ENCODE measurements at places on chromosomes 11 and 22. TPM values are rescaled to one million over a fixed set of nuclear protein-coding genes. Genes with fewer than 3 reads are reported as not detected.

PGGHG gene
- 159 TPM for total RNA-seq

ME3 gene
- not detected for total RNA-seq

CNGA4 gene
- total RNA-seq, result 0.79 TPM

FGF4 gene
- total RNA-seq, result not detected

RASD2 gene
- total RNA-seq, result 0.07 TPM

UCP3 gene
- 11.0 TPM for total RNA-seq

OR8G1 gene
- not detected for total RNA-seq

TRIM6 gene
- total RNA-seq, result not detected

OR5AR1 gene
- total RNA-seq, result not detected

PRMT3 gene
- total RNA-seq, result 18.3 TPM

DNA sequence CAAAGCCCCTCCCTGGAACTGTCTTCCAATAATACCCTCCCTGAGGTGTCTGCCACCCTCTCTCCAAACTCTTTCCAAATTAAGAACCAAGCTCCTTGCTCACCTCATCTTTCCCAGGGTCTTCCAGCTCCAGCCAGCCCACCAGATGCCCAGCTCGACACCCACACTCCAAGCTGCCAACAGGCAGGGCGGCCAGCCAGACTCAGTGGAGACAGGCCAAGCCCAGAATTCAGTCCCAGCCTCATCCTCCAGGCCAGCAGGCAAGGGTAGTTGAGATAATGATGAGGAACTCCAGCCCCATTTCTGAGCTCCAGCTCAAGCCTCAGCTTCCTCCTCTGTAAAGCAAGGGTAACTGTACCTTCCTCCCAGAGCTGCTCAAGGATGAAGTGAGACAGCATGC lies 132.9 kb downstream of the CHST1 start:
- H3K4me3 ChIP-seq, result no peak overlapping the region
- no peak for DNase-seq
- H3K27me3 ChIP-seq, result no peaks in the 10 kb centered on the region
- no peaks in the 10 kb centered on the region for H3K36me3 ChIP-seq

DNA sequence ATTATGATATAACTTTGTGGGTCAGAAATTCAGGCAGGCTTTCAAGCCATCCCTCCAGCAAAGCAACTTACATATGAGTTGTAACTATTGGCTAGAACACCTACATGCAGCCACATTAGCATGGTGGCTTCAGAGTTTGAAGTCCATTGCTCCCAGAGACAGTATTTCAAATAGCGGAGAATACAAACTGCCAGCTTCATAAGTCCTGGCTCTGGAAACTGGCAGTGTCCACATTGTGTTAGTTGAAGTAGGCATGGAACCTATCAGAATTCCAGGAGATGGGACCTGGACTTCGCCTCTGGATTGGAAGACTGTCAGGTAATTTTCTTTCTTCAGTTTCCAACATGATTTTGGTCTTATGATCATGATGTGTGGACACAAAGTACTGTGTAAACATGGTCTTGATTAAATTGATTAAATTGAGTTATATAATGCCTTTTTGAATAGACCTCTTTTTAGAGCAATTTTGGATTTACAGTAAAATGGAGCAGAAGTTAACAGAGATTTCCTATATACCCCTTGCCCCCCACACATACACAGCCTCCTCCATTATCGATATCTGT lies 209.9 kb upstream of the NAV2 start:
- no peaks in the 10 kb centered on the region for H3K27me3 ChIP-seq
- no peaks in the 10 kb centered on the region for H3K4me1 ChIP-seq
- H3K4me3 ChIP-seq, result no peak overlapping the region

DNA sequence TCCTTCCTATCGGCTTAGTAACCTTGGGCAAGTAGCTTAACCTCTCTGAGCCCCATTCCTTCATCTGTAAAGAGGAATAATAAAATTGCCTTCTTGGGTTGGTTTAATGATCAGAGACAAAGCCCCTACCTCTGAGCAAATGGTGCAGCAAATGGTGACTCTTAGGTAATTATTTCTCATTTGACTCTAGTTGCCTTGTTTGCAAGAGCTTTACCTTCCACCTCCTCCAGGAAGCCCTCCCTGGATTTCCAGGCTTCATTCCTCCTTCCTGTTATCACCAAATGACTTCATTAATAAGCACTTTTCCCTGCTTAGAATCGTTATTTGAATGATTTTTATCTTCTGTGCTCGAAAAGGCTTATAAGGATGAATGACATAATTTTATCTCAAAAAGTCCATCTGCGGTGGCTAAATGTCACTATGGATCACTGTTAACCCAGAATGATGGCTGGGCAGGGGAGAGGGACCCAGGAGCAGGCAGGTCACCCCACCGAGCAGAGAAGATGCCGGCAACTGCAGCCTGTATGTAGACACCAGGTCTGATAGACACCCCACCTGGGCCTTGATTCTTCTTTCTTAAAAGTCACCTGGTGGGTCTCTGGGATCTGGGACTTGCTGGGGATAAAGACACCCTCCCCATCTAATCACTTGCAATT lies 106.6 kb downstream of the TSPAN18 start:
- H3K4me1 ChIP-seq, result no peaks in the 10 kb centered on the region
- no peaks in the 10 kb centered on the region for H3K27me3 ChIP-seq
- no peak for DNase-seq
- no peak overlapping the region for H3K4me3 ChIP-seq

DNA sequence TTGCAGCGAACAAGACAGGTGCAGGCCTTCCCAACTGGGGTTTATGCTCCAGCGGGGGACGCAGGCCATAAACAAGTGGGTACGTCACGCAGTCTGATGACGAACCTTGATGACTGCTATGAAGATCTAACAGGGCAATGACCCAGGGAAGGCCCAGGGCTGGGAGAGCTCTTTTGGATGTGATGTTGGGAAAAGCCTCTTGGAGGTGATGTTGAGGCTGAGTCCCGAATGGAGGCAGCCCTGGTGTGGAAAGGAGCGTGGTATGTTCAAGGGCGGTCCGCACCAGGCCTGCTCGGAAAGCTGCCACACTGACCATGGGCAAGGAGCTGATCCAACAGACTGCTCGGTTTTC lies 5.8 kb downstream of the FADS2 start:
- no peak overlapping the region for H3K4me3 ChIP-seq
- peaks cover 23% of the 10 kb centered on the region for H3K4me1 ChIP-seq
- no peak for DNase-seq
- no peaks in the 10 kb centered on the region for H3K27me3 ChIP-seq

GRCh38 chr11:103633819-103634590 lies 402.4 kb upstream of the DDI1 start:
- no peak overlapping the region for H3K4me3 ChIP-seq
- H3K4me1 ChIP-seq, result no peaks in the 10 kb centered on the region
- no peak for DNase-seq
- H3K36me3 ChIP-seq, result no peaks in the 10 kb centered on the region

GRCh38 chr11:11786234-11786633 lies 55.5 kb upstream of the USP47 start:
- DNase-seq, result no peak
- peaks cover 7% of the 10 kb centered on the region for H3K27me3 ChIP-seq
- no peaks in the 10 kb centered on the region for H3K4me1 ChIP-seq

DNA sequence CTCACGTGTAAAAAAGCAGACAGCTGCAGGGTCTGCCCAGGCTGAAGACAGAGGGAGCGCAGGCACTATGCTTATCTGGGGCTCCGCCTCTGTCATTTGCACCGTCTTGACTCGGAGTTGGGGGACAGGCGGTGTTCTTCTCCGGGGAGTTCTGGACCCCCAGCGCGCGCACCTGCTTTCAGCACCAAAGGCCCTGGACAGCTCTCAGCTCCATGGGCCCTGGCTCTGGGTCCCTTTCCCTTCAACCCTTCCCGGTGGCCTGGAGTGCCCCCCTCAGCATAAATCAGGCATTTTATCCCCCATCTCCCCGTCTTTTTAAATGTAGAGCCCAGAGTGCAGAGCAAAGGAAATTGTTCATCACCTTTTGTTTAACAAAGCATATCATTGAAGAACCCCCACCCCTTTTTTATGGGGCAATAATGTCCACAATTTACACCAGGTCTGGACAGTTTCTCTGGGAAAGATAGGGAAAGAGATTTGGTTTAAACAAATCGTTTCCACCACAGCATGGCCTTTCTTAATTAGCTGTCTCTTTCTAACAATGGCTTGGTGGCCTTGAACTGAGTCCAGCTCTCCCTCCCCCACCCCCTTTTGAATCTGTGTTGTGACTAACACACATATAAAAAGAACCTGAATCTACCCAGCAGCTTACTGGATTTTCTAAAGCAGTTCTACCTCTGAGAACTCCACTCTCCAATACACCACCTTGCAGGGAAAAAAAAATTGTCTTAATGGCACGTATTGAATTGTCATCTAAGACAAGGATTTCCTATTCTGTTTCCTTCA lies 1.7 kb downstream of the SEZ6L start:
- peaks cover 16% of the 10 kb centered on the region for H3K4me1 ChIP-seq
- H3K27me3 ChIP-seq, result peaks cover 43% of the 10 kb centered on the region
- H3K27ac ChIP-seq, result no peak overlapping the region
- H3K36me3 ChIP-seq, result no peaks in the 10 kb centered on the region
- H3K4me3 ChIP-seq, result no peak overlapping the region

GRCh38 chr11:71139516-71140205 lies 112.7 kb downstream of the SHANK2 start:
- no peaks in the 10 kb centered on the region for H3K27me3 ChIP-seq
- H3K36me3 ChIP-seq, result no peaks in the 10 kb centered on the region
- H3K27ac ChIP-seq, result no peak overlapping the region

DNA sequence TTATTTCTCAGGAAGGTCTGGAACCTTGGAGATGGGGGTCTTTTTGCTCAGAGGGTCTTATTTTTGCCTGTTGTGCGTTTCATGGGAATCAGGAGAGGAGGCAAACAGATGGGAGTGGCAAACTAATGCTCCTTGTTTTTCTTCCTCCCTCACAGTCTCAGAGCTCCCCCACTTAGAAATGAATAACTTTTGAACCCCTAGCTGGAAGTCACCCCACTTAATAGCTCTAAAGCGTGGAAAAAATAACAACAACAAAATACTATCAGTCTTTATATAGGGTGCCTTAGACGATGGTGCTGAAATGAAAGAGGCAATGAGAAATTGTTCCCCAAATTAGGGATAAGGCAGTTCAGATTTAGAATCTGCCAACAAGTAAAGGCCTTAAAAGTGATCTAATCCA lies 76.8 kb upstream of the BDNF start:
- H3K36me3 ChIP-seq, result no peaks in the 10 kb centered on the region
- no peaks in the 10 kb centered on the region for H3K4me1 ChIP-seq
- H3K4me3 ChIP-seq, result no peak overlapping the region

GRCh38 chr11:47916361-47916841 lies 64.0 kb upstream of the PTPRJ start:
- peaks cover 79% of the 10 kb centered on the region for H3K4me1 ChIP-seq
- no peak for DNase-seq
- no peaks in the 10 kb centered on the region for H3K27me3 ChIP-seq
- H3K4me3 ChIP-seq, result no peak overlapping the region

- H3K4me1 ChIP-seq, result no peaks in the 10 kb centered on the region
- no peak overlapping the region for H3K27ac ChIP-seq
- H3K27me3 ChIP-seq, result no peaks in the 10 kb centered on the region
- H3K4me3 ChIP-seq, result no peak overlapping the region
- DNase-seq, result no peak
Measured at GRCh38 chr11:69217276-69218105, 61.8 kb downstream of the SMIM38 start.

- no peak overlapping the region for H3K27ac ChIP-seq
- H3K4me3 ChIP-seq, result no peak overlapping the region
- no peaks in the 10 kb centered on the region for H3K4me1 ChIP-seq
Measured at GRCh38 chr11:12731841-12732336, 57.7 kb downstream of the TEAD1 start.

DNA sequence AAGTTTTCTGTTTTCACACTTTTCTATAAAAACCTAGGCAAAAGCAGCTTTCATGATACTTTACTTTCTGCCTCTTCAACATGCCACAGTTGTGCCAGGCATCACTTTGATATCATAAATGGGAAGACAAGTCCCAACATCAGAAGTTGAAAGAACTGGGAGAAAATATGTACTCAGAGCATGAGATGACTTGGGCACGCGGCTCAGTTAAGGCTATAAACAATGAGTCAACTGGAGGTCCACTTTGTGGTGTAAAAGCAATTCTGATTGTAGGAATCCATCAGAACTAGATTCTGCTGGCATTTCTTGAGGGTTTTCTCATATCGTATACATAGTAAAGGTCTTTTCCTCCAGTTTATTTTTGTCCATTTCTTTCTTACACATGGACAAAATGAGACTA lies 109.7 kb upstream of the USP47 start:
- H3K27ac ChIP-seq, result no peak overlapping the region
- no peak overlapping the region for H3K4me3 ChIP-seq
- peaks cover 2% of the 10 kb centered on the region for H3K27me3 ChIP-seq
- H3K36me3 ChIP-seq, result no peaks in the 10 kb centered on the region

DNA sequence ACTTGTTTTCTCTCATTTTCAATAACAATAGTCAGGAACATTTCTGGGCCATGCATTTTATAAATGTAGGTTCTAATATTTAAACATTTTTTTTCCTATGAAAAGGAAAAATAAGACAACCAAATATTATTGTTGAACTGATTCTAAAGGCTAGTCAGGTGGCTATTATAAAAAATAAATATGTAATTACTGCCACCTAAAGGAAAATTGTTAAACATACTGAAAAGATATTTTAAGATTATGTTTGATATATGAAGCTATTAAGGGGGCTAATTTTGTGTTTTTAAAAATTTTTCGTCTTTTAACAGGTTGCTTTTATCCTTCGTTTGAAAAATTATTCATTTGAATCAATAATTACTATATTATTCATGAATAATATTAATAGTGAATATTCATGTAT lies 62.2 kb upstream of the FDX1 start:
- no peaks in the 10 kb centered on the region for H3K36me3 ChIP-seq
- DNase-seq, result no peak
- no peaks in the 10 kb centered on the region for H3K27me3 ChIP-seq

DNA sequence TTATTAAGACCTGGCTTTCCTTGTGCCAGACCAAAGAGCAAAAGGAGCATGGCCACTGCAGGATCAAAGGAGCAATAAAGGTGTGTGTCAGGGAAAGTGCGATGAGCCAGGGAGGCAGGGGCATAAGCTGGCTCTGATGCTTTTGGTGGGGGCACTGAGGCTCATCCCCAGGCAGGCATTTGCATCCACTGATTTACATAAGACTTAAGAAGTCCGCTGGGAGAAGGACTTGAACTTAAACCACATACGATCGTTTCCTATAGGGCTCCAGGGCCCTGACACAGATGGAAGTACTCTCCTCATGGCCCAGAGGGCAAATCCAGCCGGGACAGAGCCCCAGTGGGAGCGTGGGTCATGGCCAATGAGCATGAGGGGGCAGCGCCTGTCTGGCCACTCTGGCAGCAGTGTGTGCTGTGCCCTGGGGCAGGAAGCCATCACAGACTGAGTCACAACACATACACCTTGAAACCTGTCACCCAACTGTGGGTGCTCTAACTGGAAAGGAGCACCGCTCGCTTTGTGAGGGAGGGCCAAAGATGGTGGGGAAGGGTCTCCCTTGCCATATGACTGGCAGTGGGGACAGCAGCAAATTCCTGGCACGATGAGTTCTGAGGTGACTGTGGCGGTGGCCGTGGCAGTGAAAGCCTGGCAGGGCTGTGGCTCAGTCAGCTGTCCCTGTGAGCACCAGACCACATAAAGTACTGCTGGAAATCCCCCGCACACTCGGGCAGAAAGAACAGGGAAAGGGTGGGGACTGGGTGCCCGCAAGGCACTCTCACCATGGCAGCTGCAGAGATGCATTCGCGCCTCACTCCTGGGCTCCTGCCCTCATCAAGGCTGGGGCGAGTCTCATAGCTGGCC lies 79.4 kb upstream of the LMO1 start:
- peak; percentile 73 for DNase-seq
- peaks cover 32% of the 10 kb centered on the region for H3K4me1 ChIP-seq
- H3K27me3 ChIP-seq, result no peaks in the 10 kb centered on the region
- no peak overlapping the region for H3K27ac ChIP-seq
- no peaks in the 10 kb centered on the region for H3K36me3 ChIP-seq
- peak overlapping the region; percentile 39 for H3K4me3 ChIP-seq
